ENCODE measurements at places on chromosomes 4 and X.

GRCh38 chr4:152099981-152100378 lies 339.2 kb upstream of the GATB start:
- no peak for DNase-seq

GRCh38 chrX:43998374-43998773 lies 25.2 kb upstream of the NDP start:
- DNase-seq = no peak

DNA sequence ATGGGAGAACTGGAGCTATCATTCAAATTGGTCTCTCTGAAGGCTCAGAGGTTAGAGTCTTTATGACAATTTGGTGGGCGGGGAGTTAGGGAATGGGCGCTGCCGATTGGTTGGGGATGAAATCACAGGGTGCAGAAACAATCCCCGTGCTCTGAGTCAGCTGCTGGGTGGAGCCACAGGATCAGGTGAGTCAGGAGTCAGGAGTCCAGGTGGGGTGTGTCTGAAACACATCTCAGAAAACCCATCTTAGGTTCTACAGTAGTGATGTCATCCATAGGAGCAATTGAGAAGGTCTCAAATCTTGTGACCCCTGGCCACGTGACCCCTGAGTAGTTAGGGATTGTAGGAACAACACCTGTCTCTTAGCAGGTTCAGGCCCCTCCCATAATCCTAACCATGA lies 41.6 kb upstream of the TLR3 start:
- no peak for DNase-seq

DNA sequence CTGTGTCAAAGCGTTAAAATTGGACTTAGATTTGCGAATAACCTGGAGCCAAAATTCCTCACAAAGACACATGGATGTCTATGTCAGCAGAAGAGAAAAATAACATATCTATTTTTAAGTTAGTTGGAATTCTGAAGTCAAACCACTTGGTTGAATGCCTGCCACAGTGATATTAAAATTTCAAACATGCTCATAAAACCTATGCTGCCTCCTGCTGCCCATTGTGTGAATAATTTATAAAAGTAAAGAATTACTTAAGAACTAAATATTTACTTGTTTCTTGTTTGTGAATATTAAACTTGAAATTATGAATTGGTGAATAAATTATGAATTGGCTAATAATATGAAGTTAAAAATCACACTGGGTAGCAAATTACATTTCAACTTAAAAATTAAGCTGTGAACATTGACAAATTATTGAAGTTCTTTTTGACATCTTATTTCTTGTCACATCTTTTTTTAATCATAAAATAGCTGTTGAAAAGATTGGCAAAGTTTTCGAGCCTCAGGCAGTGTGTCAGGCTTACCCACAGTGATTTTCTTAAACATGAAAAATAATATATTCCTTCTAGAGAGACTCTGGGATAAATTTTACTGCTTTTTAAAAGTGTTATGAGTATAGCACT lies 35.4 kb downstream of the FABP2 start:
- no peak for DNase-seq

DNA sequence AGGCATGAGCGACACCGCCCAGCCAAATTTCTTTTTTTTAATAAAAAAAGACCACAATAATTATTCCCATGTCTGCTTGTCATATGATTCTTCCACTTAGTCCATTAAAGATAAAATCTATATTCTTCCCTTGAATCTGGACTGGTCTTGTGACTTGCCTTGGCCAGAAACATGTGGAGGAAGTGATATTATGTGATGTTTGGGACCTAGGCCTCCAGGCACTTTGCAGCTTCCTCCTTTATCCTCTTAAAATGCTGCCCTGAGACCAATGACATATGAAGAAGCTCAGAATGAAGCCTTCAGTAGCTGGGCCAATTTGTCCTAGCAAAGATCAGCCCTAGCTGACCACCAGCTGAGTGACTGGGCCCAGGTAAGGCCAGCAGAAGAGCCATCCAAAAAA lies 250.0 kb downstream of the INPP4B start:
- no peak for DNase-seq

DNA sequence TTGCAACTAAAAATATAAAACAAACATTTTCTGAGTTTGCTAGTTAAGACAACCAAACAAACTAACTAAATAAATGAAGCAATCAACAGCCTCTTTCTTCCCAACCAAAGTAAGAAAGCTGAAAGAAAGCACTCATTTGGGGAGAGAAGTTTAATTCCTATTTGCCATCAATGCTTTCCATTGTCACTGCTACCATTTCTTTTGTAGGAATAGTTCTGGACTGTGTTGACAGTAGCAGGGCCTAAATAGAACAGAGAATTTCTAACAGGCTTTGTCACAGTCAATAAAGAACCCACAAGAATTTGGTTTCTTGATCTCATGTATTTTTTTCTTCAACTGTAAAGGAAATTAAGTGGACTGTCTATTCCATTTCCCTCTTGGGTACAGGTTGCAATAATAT lies 1886.4 kb upstream of the TENM3 start:
- no peak for DNase-seq

Data from stimulated activated CD8-positive, alpha-beta memory T cell treated with anti-CD3 and anti-CD28 coated beads, Interleukin-7, amount 100 ng/mL, for 4 hours (primary cell).